ENCODE measurements at places on chromosomes 5 and 9.

- peaks cover 8% of the 10 kb centered on the region for H3K36me3 ChIP-seq
- peaks cover 19% of the 10 kb centered on the region for H3K4me1 ChIP-seq
- H3K27ac ChIP-seq, result no peak overlapping the region
- no peaks in the 10 kb centered on the region for H3K27me3 ChIP-seq
Measured at GRCh38 chr5:119402555-119402954, 46.7 kb downstream of the TNFAIP8 start.

DNA sequence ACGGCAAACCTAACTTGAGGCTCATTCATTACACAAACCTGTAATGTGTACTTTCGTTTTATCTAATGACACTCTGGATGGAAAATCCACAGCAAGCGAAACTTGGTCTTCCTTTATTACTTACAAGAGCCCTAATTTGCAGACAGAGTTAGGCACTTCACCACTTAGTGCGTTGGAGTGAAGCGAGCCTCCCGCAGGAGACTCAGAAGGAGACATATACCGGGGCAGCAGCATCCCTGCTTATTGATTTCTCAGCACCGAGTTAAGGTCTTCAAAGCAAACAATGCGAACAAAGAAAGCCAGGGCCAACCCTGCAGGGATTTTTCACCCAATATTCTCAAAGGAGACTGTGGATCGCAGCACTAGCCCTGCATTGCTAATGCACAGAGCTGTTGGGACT, 28.6 kb downstream of the LSM11 start:
- no peak for DNase-seq
- H3K4me3 ChIP-seq, result no peak overlapping the region
- peaks cover 7% of the 10 kb centered on the region for H3K27me3 ChIP-seq
- no peaks in the 10 kb centered on the region for H3K36me3 ChIP-seq
- H3K27ac ChIP-seq, result no peak overlapping the region
- H3K4me1 ChIP-seq, result no peaks in the 10 kb centered on the region

DNA sequence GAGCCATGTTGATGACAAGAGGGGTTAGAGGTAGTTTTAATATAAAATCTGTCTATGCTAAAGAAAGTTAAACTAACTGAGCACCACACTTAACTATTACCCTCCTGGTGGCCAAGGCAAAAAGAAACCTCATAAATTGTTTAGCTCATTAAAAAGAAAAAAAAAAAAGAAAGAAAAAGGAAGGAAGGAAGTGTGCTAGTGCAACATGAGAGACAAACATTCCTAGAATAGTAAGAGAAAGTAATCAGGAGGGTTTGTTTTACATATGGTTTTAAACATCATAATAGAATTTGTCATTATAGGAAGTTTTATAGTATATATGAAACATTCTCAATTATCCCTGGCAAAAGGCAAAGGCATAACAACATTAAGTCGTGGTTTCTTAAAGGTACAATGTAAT, 152.3 kb downstream of the SNX18 start:
- H3K27me3 ChIP-seq, result no peaks in the 10 kb centered on the region
- peak overlapping the region; percentile 12 for H3K4me3 ChIP-seq
- peaks cover 26% of the 10 kb centered on the region for H3K36me3 ChIP-seq
- peaks cover 63% of the 10 kb centered on the region for H3K4me1 ChIP-seq
- H3K27ac ChIP-seq, result no peak overlapping the region
- no peak for DNase-seq

GRCh38 chr5:24633715-24634325, 11.0 kb downstream of the CDH10 start:
- H3K27ac ChIP-seq, result no peak overlapping the region
- no peaks in the 10 kb centered on the region for H3K4me1 ChIP-seq
- H3K4me3 ChIP-seq, result no peak overlapping the region
- DNase-seq, result no peak
- no peaks in the 10 kb centered on the region for H3K27me3 ChIP-seq

GRCh38 chr9:20786807-20787206, 102.7 kb downstream of the FOCAD start:
- H3K27me3 ChIP-seq, result no peaks in the 10 kb centered on the region
- H3K4me3 ChIP-seq, result no peak overlapping the region
- H3K27ac ChIP-seq, result no peak overlapping the region

Data from activated CD8-positive, alpha-beta T cell treated with anti-CD3 and anti-CD28 coated beads, Interleukin-2, amount 10 ng/mL, durations not matched to agents 7 days and 5 days (primary cell).